ENCODE measurements at places on chromosomes 5 and 9. TPM values are rescaled to one million over a fixed set of nuclear protein-coding genes. Genes with fewer than 3 reads are reported as not detected.

The DMRT3 gene
- total RNA-seq: not detected

The RHOBTB3 gene
- 7.8 TPM for total RNA-seq

The RPL12 gene
- total RNA-seq: 2,837 TPM

The FAM221B gene
- not detected for total RNA-seq

The SH2D3C gene
- total RNA-seq: 0.15 TPM

The NKD2 gene
- total RNA-seq: 22.6 TPM

The CCDC192 gene
- total RNA-seq: not detected

The OTP gene
- total RNA-seq: 0.05 TPM

The TAF11L5 gene
- not detected for total RNA-seq

The PIP5KL1 gene
- total RNA-seq: 2.0 TPM

The SUB1 gene
- total RNA-seq: 249 TPM

The DRD1 gene
- total RNA-seq: 0.08 TPM

The OR1Q1 gene
- total RNA-seq: not detected

The SPATA31E1 gene
- not detected for total RNA-seq

The CA9 gene
- total RNA-seq: 4.2 TPM

The HK3 gene
- total RNA-seq: not detected

The OR1J2 gene
- total RNA-seq: not detected

The INSL6 gene
- total RNA-seq: not detected

The SPATA31D4 gene
- total RNA-seq: not detected

The ACOT12 gene
- total RNA-seq: not detected

The PCA3 gene
- total RNA-seq: not detected

The ADCY2 gene
- not detected for total RNA-seq

The RLN2 gene
- 0.52 TPM for total RNA-seq

The PTPN3 gene
- total RNA-seq: 13.8 TPM

The CD72 gene
- total RNA-seq: 0.36 TPM

The GABRA6 gene
- total RNA-seq: not detected

The CAMLG gene
- 29.6 TPM for total RNA-seq

The F2RL1 gene
- 265 TPM for total RNA-seq

The GAPT gene
- total RNA-seq: not detected

The SLC36A3 gene
- total RNA-seq: not detected

The DIRAS2 gene
- 0.06 TPM for total RNA-seq

The TXNDC8 gene
- not detected for total RNA-seq

The TAS2R1 gene
- not detected for total RNA-seq

The OTULINL gene
- 14.1 TPM for total RNA-seq

The TAF11L8 gene
- not detected for total RNA-seq

The CNTLN gene
- 6.0 TPM for total RNA-seq

The LOX gene
- total RNA-seq: 2.0 TPM

The PDGFRB gene
- 0.21 TPM for total RNA-seq

The KCNN2 gene
- total RNA-seq: 0.12 TPM

The SWI5 gene
- 42.1 TPM for total RNA-seq

All from A549 treated with Mapracorat at 1 μM for 4 hours (cell line).